Keratinocyte (primary cell): ENCODE measurements at places on chromosomes 5 and 9. TPM values are rescaled to one million over a fixed set of nuclear protein-coding genes. Genes with fewer than 3 reads are reported as not detected.

DNA sequence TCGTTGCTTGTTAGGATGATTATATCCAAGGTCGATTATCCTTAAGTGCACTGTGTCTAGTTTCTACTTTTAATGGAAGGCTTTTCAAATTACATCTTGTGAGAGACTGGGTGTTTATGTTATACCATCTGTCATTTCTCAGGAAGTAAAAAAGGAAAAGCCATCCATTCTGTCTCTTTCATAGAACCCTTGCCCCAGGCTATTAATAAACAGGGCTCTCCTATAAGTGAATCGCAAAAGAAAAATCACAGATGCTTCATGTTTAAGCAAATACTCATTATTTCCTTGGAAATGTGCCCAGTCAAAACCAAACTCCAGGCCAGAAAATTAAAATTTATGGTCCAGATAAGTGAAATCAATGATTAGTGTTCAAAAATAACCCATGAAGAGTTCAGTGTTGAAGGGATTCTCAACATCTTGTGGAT is 58.1 kb downstream of the STARD4 start:
- peak; percentile 25 for DNase-seq

- DNase-seq, result no peak
Measured at GRCh38 chr5:2184563-2185540, 302.1 kb upstream of the IRX4 start.

- DNase-seq, result no peak
Measured at GRCh38 chr9:85061969-85062368, 392.4 kb downstream of the NTRK2 start.

GRCh38 chr5:133816791-133817190 is 151.6 kb downstream of the C5orf15 start:
- no peak for DNase-seq

DNA sequence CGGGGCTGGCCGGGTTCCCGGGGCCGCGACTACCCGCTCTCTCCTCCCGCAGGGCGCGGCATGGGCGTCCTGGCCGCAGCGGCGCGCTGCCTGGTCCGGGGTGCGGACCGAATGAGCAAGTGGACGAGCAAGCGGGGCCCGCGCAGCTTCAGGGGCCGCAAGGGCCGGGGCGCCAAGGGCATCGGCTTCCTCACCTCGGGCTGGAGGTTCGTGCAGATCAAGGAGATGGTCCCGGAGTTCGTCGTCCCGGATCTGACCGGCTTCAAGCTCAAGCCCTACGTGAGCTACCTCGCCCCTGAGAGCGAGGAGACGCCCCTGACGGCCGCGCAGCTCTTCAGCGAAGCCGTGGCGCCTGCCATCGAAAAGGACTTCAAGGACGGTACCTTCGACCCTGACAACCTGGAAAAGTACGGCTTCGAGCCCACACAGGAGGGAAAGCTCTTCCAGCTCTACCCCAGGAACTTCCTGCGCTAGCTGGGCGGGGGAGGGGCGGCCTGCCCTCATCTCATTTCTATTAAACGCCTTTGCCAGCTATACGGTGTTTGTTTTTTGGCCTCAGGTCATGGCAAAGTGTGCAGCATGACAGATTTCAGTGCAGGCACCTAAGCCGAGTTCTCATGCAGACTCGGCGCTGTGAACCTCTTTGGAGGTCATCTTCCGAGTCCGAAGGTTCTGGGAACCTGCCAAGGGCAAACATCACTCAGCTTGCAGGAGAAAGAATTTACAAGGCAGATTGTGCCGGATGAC is 516 bp downstream of the MRPL41 start:
- DNase-seq, result no peak

DNA sequence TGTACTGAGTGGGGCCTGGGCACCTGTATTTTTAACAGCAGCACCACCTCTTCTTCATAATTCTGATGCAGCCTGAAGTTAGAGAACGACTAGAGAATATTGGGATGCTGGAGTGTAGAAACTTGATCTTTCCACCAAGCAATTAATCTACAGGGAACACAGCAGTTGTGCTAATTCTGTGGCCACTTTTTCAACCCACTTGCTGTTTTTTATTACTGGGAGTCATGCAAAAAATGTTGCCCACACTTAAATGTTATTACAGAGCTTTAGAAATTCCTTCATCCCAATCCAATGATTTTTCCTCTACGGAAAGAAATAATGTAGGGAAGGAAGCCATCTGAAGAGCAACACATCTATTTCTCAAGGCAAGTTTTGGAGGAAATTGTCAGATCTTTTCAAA is 190.9 kb upstream of the TUT7 start:
- DNase-seq, result no peak

- no peak for DNase-seq
Measured at GRCh38 chr9:108953983-108954574, 19.9 kb downstream of the ABITRAM start.

DNA sequence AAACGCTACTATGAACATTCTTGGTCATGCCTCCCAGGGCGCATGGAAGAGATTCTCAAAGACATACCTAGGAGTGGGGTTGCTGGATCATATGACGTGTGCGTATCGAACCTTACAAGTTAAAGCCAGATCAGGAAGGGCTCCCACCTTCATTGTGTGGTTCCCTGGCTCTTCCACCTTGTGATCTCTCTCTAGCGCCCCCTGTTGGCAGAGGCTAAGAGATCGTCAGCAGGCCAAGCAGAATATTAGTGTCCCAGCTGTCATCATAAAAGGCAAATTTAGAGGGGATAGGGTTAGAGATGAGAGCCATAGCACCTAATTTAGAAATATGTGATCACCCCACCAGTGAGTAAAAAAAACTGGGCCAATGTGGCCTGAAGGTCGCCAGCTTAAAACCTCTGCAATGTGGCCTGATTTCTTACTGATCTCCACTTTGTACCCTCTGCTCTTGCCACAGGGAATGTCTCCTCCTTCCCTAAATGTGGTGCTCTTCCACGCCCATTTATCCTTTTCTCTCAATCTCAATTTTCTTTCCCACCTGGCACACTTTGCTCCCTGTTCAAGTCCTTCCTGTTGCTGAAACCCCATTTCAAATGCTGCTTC is 91.7 kb upstream of the SHB start:
- DNase-seq, result peak; percentile 23

GRCh38 chr9:137550231-137550621 is at the start of gene PNPLA7:
Gene PNPLA7 (minus strand): TSS chr9:137550402. CDS start chr9:137550197, 205 bp downstream.
- no peak for DNase-seq

DNA sequence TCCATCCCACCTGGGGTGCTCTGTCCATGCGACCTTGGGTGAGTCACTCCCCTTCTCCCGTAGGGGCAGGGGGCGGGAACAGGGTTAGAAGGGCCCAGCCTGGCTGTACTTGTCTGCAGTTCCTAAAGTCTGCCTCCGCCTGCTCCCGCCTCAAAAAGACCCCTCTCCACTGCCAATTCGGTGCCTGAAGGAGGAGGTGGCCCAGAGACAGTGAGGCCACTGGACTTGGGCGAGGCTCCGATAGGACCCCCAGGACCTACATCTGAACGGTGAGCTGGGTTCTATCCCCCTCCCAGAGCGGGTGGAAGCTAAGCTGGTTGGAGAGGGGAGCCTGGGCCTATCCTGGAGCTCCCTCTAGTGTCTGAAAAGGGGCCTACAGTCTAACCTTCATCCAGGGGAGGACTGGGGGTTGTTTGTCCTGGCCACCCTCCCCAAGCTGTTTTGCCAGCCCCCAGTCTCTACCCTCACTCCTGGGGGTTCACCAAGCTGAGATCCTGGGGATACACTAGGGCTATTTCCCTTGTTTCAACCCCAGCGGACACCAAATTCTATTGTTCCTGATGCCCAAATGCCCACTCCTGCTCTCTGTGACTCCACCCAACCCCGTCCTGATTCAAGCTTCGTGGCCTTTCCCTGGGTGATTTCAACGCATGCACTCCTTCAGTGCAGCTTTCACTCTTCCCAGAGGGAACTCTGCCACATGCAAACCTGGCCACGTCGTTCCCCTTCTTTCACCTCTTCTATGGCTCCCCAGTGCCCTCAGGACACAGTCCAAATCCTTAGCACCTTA is 6.1 kb upstream of the CRB2 start:
- no peak for DNase-seq

GRCh38 chr9:94971378-94972131 is 245.1 kb downstream of the AOPEP start:
- DNase-seq, result no peak

DNA sequence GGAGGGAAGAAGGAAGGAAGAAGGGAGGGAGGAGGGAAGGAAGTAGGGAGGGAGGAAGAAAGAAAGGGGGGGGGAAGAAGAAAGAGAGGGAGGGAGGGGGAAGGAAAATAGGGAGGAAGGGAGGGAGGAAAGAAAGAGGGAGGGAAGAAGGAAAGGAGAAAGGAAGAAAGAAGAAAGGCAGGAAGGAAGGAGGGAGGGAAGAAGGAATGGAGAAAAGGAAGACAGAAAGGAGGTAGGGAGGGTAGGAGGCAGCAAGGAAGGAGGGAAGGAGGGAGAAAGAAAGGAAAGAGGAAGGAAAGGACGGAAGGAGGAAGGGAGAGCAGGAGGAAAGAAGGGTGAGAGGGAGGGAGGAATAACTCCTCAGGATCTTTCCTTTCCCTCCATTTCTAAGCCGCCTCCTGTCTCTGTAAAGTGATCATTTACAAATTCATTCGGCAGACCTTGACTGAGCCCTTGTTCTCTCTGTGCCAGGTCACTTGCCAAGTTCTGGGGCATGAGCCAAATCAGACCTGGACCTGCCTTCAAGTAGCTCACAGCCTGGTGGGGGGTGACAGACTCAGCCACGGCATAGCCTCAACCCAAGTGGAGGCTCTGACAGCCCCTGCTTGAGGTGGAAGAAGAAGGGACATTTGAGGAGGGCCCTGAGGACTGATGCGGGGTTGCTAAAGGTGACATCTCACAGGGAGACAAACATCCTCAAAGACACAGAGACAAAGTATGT is 69.0 kb upstream of the HRH2 start:
- DNase-seq, result no peak

- DNase-seq, result no peak
Measured at GRCh38 chr9:20728493-20729220, 44.6 kb downstream of the FOCAD start.

- DNase-seq, result no peak
Measured at GRCh38 chr5:177591690-177592009, 353 bp upstream of the TMED9 start.

DNA sequence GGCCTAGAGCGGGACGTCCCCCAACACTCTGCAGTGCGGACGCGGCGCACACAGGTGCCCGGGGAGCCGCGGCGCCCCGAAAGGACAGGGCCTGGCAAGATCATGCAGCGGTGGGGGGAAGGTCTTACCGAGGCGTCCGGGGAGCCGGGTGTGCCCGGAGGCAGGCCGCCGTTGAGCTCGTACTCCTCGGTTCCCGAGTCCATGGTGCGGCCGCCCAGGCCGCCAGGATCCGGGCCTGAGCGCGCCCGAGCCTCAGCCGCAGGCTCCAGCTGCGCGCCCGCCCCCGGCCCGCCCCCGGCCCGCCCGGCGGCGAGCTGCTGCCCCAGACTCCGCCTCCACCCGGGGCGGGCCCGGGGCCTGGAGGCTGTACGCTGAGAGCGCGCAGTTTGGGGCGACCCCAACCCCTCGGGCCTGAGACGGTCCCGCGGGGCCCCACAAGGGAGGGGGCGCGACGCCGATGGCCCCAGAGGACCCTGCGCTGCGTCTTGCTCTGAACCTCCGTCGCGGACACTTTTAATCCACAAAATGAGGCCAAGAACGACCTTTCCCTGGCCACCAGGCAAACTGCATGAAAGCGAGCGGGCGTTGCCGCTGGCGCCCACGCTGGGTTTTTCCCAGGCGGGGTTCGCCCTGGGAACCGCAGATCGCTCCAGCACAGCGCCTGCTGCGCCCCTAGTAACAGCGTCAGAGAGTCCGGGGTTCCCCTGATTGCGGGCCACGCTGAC is at the start of gene NINJ1:
TSS of gene NINJ1 (minus strand) at position 237 of the 725 bp plus-strand sequence. CDS start at position 203, 34 bp downstream.
- no peak for DNase-seq

DNA sequence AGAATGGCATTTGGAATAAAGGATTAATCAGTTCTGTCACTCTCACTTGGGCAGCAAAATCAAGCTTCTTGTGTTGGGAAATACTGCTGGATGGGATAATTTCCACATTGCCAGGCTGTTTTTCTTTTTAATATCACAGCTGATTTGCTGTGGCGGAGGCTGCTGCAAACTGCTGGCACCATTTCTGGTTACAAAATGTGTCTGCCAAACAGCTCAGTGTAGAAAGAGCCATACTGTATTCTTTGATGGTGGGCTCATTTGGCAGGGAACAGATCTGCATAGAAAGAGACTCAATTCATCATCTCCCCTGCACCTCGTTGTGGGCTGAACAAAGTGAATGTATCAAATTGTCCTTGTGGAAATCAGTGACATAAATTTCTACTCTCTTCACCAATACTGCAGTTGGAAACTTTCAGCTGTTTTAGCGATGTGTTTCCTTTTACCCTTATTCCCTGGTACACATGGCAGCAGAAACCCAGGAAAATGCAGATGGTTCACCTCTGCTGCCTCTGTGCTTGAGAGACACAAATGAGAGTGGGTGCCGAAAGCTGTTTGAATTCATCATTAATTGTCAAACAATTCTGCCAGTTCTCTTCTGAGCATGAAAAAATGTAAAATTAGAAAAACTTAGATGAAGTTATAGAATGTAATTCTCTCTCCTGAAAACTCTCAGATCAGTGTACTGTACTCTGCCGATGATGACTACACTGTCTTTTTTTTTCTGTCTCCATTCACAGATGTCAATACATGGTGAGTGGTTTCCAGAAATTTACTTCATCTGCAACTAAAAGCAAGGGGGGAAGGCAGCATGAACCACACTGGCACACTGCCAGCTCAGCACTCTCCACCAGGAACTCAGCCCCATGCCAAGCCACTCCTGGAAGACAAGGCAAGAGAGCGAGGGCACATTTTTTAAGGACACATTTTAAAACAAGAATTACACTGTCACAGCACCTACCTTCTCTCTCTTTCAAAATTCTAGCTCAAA is 75.0 kb downstream of the HMHB1 start:
- DNase-seq, result no peak

DNA sequence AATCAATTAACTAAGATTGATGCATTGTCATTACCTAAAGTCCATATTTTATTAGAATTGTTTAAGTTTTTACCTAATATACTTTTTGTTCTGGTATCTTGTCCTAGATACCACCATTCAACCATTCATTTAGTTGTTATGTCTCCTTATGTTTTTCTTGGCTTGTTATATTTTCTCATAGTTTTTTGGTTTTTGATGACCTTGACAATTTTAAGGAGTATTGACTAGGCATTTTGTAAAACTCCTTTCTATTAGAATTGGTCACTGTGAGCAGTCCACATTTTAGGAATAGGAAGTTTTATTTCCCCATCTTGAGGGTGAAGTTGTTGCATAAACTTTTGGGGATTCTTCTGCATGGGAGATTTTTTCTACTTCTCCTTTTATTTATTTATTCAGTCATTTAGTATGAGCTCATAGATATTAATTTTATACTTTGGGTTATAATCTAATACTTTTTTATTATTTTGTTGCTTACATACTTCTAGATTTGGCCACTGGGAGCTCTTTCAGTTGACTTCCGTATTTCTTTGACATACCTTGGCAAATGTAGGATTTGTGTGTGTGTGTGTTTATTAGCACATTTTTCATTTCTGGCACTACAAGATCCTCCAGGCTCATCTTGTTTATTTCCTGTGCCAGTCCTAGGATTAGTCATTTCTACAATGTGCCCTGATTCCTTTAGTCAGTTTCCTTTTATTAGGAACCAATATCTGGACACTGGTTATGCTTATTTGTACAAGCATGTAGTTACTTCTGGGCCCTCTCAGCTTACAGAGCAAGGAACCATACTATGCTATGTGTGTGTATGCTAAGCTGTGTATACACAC is 134.9 kb upstream of the CDKN2B start:
- DNase-seq, result no peak

The SPATA31C1 gene
- not detected in 3 replicates for polyA plus RNA-seq

The C9orf153 gene
- 0.05 to 0.09 TPM in 2 of 3 replicates, not detected in the other for polyA plus RNA-seq

The PHF2 gene
- 3.7 to 6.6 TPM (median 5.1 TPM) in 3 replicates for polyA plus RNA-seq

The KIF20A gene
- polyA plus RNA-seq, result 2.3 to 18.5 TPM (median 17.1 TPM) in 3 replicates

The LECT2 gene
- polyA plus RNA-seq, result 0.08 TPM in 1 of 3 replicates, not detected in the others

The IFNA13 gene
- polyA plus RNA-seq, result not detected in 3 replicates

The TLN1 gene
- polyA plus RNA-seq, result 53.0 to 98.3 TPM (median 54.6 TPM) in 3 replicates
